ENCODE measurements at places on chromosomes 7 and 10.
A peak's percentile ranks its signal among the peaks of the same experiment; 100 is the strongest.

GRCh38 chr10:37992083-37992482, 15.6 kb upstream of the ZNF25 start:
- DNase-seq, result no peak

DNA sequence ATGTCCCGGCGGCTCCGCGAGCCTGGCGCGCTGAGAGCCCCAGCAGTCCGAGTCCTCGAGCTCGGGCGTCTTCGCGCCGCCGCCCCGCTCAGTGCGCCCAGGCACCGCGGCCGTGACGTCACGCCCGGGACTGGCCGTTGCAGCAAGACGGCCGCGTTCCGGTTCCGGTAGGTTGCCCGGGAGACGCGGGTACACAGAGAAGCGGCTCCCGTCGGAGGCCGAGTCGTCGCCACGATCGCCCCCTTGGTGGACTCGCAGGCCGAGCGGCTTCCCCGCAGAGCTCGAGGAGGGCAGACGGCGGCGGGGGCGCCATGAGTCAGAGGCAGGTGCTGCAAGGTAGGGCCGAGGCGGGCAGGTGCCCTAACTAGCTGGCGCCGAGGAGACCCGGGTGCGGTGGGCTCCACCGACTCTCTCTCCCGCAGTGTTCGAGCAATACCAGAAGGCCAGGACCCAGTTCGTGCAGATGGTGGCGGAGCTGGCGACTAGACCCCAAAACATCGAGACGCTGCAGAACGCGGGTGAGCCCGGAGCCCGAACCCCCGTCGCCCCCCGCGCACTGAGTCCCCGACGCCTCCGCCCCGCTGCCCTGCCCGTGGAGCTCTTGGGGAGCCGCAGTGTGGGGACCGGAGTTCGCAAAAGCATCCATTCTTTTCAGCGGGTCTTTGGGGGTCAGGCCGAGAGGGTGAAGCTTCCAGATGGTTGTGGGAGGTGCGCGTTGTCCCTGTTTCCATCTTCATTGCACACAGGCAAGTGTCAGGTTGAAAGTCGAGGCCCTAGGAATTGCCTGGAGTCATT, at the start of gene SPAG6:
Gene SPAG6 (plus strand): TSS at position 196 of the 795 bp plus-strand sequence. CDS start 116 bp downstream, at position 312.
- DNase-seq, result peak; percentile 38

- DNase-seq, result no peak
Measured at GRCh38 chr10:119468542-119469324, 73.8 kb downstream of the RGS10 start.

DNA sequence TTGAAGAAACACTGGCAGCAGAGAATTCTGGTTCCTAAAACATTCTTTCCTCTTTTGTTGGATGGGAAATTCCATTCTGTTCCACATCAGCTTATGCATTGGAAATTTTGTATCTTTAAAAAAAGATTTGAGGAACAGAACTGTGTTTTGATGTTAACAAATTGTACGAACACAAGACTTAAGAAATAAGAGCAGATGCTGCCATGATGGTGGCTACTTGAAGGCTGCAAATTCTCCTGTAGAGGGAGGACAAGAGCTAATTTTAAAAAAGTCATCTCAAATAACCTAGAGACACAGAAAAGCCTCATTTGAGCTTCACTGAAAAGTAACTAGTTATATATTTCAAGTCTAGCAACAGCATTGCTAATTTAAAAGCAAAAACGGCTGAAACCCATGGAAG, 29.8 kb downstream of the NDUFB2 start:
- no peak for DNase-seq

- DNase-seq, result no peak
Measured at GRCh38 chr10:97075961-97076525, 109.7 kb downstream of the SLIT1 start.

GRCh38 chr10:99768556-99768955, 13.9 kb upstream of the ABCC2 start:
- no peak for DNase-seq

DNA sequence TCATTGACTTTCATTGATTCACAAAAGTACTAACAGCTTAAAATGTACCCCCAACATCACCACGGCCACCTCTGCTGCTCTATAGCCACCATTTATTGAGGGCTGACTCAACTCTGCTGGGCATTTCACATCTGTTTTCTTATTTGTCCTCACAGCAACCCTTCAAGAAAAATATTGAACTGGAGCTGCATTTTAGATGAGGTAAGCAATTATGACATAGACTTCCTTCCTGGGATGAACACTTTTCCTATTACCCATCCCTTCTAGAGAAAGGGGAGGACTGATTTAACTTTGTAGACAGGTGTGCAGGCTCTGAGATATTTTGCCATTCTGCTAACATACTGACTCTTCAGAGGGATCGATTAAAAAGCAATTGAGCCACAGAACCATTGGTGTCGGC, 217.4 kb downstream of the CACNA2D1 start:
- no peak for DNase-seq

- DNase-seq, result no peak
Measured at GRCh38 chr10:59002011-59002410, 174.4 kb upstream of the PHYHIPL start.

DNA sequence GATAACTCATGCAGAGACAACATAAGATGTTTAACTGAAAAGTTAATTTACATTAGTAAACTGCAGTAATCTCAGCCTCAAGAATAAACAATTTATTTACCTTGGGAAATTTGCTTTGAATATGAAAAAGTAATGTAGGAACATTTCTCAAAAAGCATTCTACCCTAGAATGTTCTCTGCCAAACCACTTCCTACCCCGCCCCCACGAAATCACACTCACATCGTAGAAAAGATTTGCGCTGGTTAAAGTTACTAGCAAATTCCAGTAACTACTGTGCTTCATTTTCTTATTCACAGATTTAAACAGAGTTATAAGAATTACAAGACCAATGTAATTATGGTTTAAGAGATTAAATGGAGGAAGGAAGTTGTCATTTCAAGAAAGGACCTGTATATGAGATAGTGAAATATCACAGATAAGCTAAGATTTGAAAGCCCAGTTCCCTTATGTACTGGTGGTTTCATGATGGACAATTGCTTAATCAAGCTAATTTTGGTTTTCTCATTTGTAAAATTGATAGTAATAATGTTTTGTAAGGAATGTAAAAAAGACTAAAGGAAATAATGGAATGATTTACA, 175.4 kb downstream of the GNAI1 start:
- no peak for DNase-seq

DNA sequence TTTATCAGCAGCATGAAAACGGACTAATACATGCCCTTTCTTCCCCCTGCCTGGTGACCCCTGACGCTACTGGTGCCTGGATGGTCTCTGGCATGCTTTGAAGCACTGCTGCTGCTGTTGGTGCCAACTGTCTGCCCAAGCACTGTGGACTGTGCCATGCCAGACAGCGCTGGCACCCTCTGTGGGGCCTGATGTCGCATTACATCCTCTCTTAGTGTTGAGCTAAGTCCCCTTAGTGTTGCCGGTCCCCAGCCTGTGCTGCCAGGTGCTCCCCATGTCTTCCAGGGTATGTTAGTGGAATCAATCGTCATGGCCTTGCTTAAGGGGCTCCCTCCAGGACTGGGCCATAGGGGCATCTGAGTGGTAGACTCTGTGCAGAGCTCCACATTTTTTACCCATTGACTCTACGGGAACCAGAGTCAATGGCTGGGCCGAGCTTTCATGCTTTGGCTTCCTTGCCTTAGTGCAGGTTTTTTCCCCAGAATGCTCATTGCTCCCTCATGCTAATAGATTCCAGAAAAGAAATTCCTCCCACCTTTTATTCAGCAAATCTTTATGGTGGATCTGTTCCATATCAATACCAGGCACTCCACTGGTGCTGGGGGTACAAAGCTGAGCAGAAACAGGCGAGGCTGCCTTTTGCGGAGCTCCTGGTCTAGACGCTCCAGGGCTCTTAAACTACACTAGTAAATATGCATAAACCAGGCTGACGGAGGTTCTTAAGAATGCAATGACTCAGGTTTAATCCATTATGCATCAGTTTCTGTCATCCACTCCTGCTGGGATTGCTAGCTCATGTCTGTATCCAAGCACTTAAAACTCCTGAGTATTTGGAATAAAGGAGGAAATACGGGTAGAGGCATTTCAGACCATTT, 21.8 kb upstream of the MRC1 start:
- no peak for DNase-seq
